ENCODE measurements at places on chromosomes 11 and 22. TPM values are rescaled to one million over a fixed set of nuclear protein-coding genes. Genes with fewer than 3 reads are reported as not detected.

DNA sequence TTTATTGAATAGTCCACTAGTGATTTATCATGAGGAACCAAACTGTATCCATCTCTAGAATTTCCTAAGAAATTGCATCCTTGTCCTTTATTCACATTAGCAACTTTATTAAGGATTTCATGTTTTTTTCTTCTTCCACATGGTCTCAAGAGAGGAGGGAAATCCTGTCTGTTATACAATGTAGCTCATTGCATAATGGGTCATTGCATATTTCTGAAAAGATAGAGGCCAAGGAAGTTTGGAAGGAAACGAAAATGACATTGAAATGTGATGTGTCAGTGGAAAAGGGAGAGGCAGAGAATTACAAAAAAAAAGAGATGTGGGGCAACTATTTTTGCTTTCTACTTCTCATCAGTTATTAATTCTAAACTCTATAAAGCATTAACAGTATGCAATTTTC lies 353.1 kb downstream of the METTL15 start:
- no peak for ATAC-seq

- ATAC-seq = no peak
Observed at GRCh38 chr11:92830377-92831155, 138.9 kb upstream of the MTNR1B start.

GRCh38 chr22:37913233-37913721 lies 7.2 kb downstream of the MICALL1 start:
- ATAC-seq = no peak

APOL5 gene
- total RNA-seq = not detected

VPS37C gene
- 13.4 TPM for total RNA-seq

All from esophagus mucosa (tissue), 1 donor.